PC-3 (cell line): ENCODE measurements at places on chromosomes 12 and 14. TPM values are rescaled to one million over a fixed set of nuclear protein-coding genes. Genes with fewer than 3 reads are reported as not detected.

GRCh38 chr12:130959632-130960031 is 5.9 kb downstream of the ADGRD1 start:
- no peak overlapping the region for H3K27ac ChIP-seq
- no peaks in the 10 kb centered on the region for H3K4me1 ChIP-seq
- no peak for DNase-seq
- no peak overlapping the region for H3K4me3 ChIP-seq

DNA sequence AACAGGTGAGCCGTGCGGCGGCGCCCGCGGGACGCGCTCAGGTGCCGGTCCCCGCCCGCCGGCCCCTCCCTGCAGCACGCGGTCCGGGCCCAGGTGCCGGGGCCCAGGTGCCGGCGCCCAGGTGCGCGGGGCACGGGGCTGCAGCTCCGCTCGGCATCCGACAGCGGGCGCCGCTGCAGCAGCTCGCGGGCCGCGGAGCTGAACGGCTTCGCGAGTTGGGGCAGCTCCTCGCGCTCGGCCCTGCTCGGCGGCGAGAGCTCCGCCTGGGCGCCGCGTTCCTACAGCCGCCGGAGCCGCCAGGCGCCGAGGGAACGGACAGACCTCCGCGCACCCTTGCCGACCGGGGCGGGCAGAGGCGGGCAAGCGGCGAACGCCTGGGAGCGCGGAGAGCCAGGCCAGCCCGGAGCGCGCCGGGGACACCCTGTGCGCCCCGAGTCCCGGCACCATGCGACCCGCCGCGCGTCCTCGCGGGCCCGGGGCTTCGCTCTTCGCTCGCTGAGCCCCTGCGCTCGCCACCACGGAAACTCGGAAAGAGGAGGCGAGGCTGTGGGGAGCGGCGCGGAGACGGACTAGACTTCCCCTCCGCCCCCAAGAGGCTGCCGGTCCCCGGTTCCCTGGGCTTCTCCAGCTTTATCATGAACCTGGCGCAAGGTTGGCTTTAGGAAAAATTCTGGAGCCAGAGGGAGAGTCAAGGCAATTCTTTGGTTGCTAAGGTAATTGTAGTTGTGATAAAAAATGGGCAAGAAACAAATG is at the start of gene RGS6:
TSS of gene RGS6 (plus strand) at position 201 of the 753 bp plus-strand sequence.
- H3K27ac ChIP-seq: no peak within 1 kb of the TSS
- H3K4me1 ChIP-seq: peaks cover 5% of the 10 kb centered on the region; the same call in 1 of the 2 replicates
- H3K36me3 ChIP-seq: no peaks in the 10 kb centered on the region

RNASE3 gene
- not detected in 2 replicates for total RNA-seq

ESR2 gene
- total RNA-seq: 0.18 and 0.35 TPM in 2 replicates
